ENCODE measurements at places on chromosomes 11 and 22.

DNA sequence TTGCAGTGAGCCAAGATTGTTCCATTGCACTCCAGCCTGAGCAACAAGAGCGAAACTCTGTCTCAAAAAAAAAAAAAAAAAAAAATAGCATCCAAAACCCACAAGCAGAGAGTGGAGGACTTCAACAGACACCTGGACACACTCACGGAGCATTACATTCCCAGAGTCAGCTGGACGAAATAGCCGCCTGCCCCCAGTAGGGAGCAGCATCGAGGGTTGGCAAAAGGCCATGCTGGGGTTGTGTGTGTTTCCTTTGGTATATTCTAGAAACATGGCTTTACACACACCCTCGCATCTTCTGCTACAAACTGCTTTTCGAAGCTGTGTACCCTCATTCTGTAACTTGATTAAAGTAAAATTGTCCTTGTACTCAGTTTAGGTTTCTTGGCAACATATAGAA lies 5.3 kb downstream of the ADA2 start:
- DNase-seq, result no peak

DNA sequence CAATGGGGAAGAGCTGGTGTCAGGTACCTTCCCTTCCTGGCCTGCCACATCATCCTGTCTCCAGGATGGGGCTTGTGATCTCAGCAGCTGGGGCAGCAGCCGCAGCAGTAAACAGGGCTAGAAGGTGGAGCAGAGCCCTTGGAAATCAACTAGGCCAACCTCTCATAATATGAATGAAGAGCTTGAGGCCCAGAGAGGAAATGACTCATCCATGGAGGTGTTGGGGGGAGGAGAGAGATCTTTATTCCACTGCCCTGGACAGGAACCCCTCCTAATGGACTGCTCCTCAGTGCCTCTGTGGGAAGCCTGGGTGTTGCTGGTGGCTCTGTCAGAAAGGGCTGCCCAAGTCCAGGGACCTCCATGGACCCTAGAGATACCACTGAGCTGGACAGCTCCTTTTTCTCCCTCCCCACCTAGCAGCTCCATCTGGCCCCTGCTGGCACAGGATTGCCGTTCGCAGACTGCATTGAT lies 111.8 kb downstream of the OSBP2 start:
- no peak for DNase-seq

DNA sequence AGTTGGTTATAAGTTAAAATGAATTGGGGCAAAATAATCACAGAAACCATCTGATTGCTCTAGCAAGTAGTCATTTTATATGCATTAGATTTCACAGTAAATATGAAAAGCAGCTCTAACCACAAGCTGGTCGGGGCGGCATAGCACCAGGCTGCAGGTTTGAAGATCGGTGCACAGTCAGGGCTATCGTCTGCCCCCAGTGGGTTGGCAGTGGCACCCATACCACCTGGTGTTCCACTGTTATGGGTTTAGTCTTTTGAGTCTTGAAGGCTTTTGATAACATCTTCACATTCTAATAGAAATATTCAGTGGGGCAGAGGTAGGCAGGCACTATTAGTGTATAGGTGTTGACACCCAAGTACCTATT lies 62.1 kb downstream of the GRK3 start:
- DNase-seq, result no peak

DNA sequence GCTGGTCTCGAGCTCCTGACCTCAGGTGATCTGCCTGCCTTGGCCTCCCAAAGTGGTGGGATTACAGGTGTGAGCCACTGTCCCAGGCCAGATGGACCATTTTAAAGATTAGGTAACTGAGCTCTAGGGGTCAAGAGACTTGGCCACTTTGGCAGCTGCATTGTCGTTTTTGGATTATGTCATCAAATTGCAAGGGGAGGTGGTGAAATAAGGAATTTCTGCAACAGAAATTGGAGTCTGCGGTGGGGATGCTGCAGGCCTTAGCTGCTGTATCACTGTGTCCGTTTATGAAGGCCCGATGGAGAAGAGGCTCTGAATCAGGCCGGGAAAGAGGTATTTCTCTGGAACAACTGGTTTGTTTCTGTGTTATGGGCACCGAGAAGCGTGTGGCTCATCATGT lies 34.6 kb downstream of the PTPRJ start:
- no peak for DNase-seq

GRCh38 chr11:44608651-44608990 lies 43.2 kb downstream of the CD82 start:
- no peak for DNase-seq

GRCh38 chr11:118527109-118527508 lies at the start of gene TTC36:
Gene TTC36 (plus strand): TSS chr11:118527474. CDS start chr11:118527495, 21 bp downstream.
- no peak for DNase-seq

- no peak for DNase-seq
Observed at GRCh38 chr11:78083021-78083420, 3.4 kb upstream of the NDUFC2 start.

DNA sequence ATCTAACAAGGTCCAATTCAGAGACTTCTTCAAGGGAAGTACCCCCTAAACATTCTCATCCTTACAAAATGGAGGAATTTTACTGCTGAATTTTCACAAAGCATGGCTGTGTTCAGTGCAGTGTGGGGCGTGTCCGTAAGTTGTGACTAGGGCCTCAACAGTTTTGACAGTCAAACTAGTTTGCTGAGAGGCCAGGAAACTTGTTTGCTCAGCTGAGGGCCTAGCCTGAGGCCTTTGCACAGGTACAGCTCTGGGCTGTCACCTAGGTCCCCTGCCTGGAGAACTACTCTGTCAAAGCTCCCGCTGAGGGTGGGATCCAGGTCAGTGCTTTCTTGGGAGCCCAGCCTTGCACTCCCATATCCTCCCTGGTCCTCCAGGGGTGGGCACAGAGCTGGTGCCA lies 27.9 kb downstream of the TCP11L1 start:
- DNase-seq, result no peak

GRCh38 chr22:43878831-43879550 lies 12.8 kb downstream of the PNPLA5 start:
- no peak for DNase-seq

- DNase-seq, result no peak
Observed at GRCh38 chr11:102683277-102683676, 22.3 kb downstream of the MMP27 start.

DNA sequence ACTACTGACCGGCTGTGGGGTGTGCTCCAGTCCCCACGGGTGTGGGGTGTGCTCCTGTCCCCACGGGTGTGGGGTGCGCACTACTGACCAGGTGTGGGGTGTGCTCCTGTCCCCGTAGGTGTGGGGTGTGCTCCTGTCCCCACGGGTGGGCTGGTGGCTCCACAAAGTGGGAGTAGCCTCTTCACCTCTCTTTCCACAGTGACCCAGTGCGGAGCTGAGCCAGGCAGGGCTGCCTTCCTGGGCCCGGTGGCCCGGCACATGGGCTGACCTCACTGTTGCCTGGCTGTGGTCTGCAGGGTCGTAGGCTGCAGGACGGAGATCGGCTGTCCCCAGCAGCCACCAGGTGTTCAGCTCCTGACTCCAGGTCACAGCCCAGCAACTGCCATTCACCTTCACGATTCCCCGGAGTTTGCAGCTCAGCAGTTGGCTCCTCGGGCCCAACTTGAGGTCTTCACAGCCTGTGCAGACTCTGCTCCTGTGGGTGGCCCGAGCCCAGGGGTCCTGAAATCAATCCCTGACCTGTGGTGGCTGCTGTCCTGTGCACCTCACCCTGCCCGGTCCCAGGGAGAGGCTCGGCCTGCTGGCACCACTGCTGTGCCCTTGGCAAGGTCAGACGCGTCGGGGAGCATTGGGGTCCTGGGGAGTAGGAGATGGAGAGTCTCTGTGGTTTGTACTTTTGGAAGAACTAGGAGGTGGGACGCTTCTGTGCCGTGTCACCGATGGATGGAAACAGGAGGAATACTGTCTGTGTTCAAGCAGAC lies 414.3 kb downstream of the TBC1D22A start:
- no peak for DNase-seq

DNA sequence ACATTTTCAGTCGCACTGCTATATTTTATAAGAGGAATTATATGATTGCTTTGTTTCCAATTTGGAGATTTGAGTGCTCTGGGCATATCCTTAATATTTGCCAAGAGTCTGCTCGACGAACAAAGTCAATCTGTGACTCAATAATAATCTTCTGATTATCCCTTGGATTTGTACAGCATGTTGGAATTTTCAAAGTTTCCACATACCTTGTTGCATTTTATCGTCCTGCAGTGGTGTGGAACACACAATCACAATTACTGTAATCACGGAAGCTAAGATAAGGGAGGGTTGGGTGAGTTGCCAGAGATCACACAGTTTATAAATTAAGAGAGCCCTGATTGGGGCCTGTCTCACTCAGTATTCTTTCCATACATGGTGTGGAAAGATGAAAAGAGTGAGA lies 189.3 kb downstream of the GUCY1A2 start:
- DNase-seq, result no peak

- no peak for DNase-seq
Observed at GRCh38 chr11:13288375-13289029, 10.9 kb downstream of the BMAL1 start.

DNA sequence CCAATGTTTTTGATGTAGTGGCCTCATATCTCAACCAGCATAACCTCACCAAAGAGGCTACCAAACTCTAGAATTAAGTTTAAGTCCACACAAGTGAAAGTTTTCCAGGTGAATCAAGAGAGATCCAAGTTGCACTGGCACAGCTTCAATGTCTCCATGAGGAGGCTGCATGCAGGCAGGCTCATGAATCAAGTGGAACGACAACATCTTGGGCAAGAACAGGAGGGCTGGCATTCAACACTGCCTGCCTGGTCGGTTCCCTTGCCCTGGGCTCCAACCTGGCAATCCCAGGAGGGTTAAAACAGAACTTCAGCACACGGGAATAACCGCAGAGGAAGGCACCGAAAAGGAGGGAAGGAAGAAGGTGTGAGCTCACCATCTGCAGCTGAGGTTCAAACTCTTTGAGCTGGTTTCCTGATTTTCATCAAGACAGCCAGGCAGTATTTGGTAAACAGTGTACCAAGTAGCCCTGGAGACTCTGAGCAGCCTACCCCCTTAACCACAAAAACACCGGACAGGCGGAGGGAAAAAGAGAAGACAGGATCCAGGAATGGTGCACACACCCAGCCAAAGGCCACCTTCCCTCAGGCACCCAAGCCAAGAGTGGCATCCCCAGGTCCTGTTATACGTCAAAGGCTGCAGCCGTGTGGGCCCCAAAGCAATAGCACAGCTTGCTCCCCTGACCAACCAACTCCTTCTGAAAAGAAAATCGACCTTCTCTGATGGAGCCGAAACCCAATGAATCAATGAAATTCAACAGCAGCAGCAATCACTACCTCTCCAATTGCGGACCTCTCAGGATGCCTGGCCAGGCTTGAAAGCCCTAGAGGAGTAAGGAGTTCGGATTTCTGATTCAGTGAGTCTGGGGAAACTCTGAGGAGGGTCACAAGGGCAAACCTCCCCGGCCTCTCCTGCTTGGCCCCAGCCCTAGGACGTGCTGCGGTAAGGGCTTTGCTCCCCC lies 1.3 kb downstream of the PACSIN2 start:
- no peak for DNase-seq

- DNase-seq, result no peak
Observed at GRCh38 chr11:112608509-112608908, 347.8 kb upstream of the PLET1 start.

Measured in esophagus squamous epithelium (tissue), 5 donors.